Activated CD8-positive, alpha-beta T cell treated with anti-CD3 and anti-CD28 coated beads for 36 hours (primary cell): ENCODE measurements at places on chromosomes 6 and 20. TPM values are rescaled to one million over a fixed set of nuclear protein-coding genes. Genes with fewer than 3 reads are reported as not detected.

GRCh38 chr6:38625217-38625616 lies 14.5 kb downstream of the BTBD9 start:
- no peaks in the 10 kb centered on the region for H3K27me3 ChIP-seq
- no peak for DNase-seq
- no peak overlapping the region for H3K4me3 ChIP-seq
- no peaks in the 10 kb centered on the region for H3K36me3 ChIP-seq

- no peak overlapping the region for H3K4me3 ChIP-seq
- DNase-seq = no peak
- no peak overlapping the region for H3K27ac ChIP-seq
- peaks cover 16% of the 10 kb centered on the region for H3K4me1 ChIP-seq
- peaks cover 2% of the 10 kb centered on the region for H3K27me3 ChIP-seq
Observed at GRCh38 chr6:170224694-170225660, 65.9 kb downstream of the DLL1 start.

Gene LRRC73
- 0.11 TPM for total RNA-seq

Gene TNFRSF6B
- not detected for total RNA-seq

Gene RCAN2
- not detected for total RNA-seq
